ENCODE measurements at places on chromosomes 12 and 14.

DNA sequence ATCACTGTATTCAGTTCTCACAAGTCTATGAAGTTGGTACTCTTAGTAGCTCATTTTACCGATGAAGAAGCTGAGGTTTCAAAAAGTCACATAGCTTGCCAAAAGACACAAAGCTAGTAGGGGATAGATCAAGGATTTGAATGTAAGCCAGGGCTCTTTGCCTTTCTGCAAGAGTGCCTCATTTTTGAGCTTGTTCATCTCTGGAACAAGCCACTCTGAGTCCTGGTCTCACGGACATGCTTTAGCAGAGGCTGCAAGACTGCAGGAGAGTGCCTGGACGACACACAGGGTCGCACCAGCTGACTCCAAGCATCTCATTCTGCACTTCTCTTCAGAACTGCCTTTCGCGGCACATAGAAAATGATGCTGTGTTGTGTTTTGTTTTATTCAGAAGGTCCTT lies 3.7 kb downstream of the NUAK1 start:
- peak; percentile 87 for DNase-seq

- no peak for DNase-seq
These were observed 35.7 kb upstream of the DDX11 start for GRCh38 chr12:31037931-31038330.

- DNase-seq: no peak
These were observed 5.2 kb upstream of the ITGA5 start for GRCh38 chr12:54424224-54424623.

- DNase-seq: no peak
These were observed 3.0 kb upstream of the PLEKHG6 start for GRCh38 chr12:6307529-6307928.

DNA sequence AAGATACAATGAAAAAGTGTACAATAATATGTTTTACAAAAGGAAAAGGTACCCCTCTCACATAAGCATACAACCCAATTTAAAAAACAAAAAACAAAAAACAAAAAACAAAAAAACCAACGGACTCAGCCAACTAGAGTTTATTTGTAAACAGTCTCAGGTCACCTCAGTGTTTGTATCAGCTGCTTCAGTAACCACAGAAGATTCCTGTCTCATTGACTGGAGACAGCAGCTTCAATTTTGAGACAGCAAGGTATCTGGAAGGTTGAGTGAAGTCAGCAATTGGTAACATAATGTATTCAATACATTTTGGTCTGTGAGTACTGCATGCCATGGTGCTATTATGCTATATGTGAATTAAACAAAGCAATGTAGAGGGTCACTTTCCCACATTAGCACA lies 201.7 kb downstream of the AKAP6 start:
- DNase-seq: no peak

- no peak for DNase-seq
These were observed 47.5 kb downstream of the IFT81 start for GRCh38 chr12:110171636-110172035.

GRCh38 chr12:111574797-111575443 lies 24.2 kb downstream of the ATXN2 start:
- DNase-seq: no peak

DNA sequence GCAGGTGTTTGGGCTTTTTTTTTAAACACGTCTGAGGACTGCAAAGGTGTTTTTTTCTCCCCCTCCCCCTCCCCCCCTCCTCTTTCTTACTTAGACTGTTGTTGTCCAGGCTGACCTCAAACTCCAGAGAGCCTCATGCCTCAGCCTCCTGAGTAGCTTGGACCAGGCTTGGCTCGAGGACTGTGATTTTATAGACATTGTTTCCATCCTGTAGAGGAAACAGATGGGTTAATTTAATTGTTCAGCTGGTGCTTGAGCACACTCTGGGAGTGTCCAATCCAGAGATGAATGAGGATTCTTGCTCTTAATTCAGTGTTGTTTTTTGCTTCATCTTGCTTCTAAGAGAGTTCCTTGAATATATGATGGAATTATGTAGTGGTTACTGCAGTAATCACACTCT lies 42.1 kb downstream of the RASSF3 start:
- DNase-seq: no peak

GRCh38 chr12:111368788-111369495 lies at the start of gene PHETA1:
PHETA1 (minus strand) TSS chr12:111369095; CDS start chr12:111363427, 5,668 bp downstream.
- peak; percentile 89 for DNase-seq

DNA sequence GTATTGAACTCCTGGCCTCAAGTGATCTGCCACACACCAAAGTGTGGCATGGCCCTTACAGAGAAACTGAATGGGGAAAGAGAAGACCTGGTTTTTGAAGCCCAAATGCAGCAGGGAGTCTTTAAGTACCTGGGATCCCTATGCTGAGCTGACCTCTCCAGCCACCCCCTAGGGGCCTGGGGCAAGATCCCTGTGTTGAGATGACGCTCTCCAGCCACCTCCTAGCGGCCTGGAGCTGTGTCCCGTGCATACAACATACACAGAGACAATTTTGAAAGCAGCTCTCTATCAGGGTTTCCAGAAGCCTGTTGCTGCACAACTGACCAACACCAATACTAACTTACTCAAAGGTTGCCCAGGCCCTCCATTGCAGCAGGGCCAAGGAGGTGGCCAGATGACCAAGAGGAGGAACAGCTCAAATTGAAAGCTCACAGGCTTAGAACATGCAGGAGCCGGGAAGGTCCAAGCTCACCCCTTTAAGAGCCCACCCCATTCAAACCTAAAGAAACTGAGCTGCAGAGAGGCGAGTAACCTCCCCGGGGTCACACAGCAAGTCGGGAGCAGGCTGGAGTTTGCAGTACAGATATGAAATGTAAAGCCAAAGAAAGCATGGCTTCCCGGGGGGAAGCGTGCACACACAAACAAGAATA lies 31.5 kb downstream of the TTC7B start:
- DNase-seq: no peak

GRCh38 chr14:104597576-104597975 lies 7.0 kb downstream of the TMEM179 start:
- no peak for DNase-seq

- DNase-seq: no peak
These were observed 1161.2 kb upstream of the SEL1L start for GRCh38 chr14:82694820-82695219.

- DNase-seq: peak; percentile 22
These were observed 615 bp downstream of the CDKN1B start for GRCh38 chr12:12717586-12718380.

GRCh38 chr14:72451054-72451972 lies 442.6 kb downstream of the DPF3 start:
- DNase-seq: no peak
